ENCODE measurements at places on chromosomes 1 and 21.

DNA sequence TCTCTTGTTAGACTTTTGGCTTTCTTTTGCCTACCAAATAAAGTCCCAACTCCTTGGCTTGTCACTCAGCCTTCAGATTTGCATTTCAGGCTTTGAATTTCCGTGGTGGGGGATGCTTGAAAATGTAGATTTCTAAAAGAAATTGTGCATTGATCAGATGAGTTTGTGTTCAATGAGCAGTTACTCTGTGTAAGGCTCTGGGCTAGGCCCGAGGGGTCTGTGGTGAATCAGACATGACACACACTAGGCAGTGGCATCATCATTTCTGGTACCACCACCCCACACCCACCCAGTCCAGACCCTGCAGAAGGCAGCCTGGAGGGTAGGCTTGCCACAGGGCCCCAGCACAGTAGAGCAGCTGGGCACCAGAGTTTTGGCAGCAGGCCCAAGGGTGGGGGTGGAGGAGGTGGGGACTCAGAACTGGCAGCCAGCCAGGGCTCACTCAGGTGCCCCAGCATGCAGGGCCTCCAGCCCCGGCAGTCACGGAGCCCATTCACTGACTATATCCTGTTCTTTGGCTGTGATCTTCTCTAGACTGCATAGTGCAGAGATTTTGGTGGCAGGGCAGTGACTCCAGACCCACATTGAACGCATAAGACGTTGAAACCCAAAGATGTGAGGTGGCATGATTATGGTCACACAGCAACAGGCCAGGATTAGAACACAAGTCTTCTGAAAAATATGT lies 97.2 kb upstream of the ARTN start:
- peak; percentile 100 for DNase-seq

DNA sequence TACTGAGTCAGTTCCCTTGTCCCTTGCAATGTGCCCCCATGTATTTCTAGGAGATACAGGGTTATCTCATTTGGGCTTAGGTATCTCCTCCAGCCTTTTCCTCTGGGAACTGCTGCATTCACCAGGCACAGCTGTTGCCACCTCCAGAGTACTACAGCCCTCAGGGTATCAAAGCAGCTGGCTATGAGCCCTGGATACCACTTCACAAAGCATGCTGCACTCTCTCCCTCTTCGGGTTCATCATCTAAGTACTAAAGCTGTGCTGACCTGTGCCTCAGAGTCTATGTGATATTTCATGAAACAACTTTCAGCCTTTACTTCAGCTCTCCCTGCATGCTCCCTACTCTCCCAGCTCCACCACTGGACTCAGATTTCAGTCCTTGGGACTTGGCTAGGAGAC lies 62.3 kb downstream of the CCDC185 start:
- no peak for DNase-seq

GRCh38 chr1:156942176-156942575 lies 21.7 kb downstream of the LRRC71 start:
- DNase-seq, result no peak

GRCh38 chr1:155474146-155474545 lies 88.5 kb downstream of the ASH1L start:
- no peak for DNase-seq

- no peak for DNase-seq
Observed at GRCh38 chr21:25568246-25568645, 39.0 kb downstream of the MRPL39 start.

DNA sequence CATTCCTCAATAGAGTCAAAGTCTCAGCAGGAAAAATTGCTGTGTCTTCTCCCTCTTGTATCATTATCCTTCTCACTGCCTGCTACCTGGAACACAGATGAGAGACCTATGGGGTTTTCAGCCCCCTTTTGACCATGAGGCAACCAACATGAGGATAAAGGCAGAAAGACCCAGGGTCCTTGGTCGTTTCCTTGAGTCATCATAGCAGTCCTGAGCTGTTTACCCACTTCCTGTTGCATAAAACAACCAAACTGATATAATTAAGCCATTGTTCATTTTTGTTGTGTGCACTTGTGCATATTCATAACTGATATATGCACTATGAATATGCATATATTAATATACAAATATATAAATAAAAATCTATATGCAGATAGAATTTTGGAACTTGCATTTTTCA lies 188.3 kb upstream of the MAP1LC3C start:
- no peak for DNase-seq

DNA sequence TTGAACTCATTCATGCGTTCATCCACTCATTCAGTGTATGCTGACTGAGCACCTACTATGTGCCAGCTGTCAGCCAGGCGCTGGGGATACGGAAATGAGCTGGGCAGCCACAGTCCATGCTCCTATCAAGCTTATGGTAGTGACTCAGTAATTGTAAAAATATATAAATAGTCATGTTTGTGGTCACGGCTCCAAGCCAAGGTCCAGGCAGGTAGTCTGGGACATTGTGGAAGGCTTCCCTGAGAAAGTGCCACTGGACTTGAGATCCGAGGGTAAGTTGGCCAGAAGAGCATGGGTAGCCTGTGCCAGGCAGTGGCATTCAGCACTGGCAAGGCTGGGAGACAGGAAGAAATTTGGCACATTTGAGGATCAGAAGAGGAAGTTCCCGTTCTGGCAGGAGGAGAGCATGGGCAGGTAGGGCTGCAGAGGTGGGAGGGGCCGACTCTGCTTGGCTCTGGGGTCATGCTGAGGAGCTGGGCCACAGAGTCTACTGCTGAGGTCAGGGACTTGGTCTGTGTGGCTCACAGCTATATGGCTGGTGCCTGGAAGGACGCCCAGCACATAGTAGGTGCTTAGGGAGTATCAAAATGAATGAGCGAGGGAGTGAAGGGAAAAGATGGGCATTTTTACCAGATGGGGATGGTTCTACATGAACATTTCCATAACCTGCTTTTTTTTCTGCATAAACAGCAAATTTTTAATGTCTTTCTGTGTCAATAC lies 6.9 kb downstream of the PTPRF start:
- DNase-seq, result peak; percentile 71

GRCh38 chr1:185834371-185834905 lies 100.2 kb downstream of the HMCN1 start:
- no peak for DNase-seq

DNA sequence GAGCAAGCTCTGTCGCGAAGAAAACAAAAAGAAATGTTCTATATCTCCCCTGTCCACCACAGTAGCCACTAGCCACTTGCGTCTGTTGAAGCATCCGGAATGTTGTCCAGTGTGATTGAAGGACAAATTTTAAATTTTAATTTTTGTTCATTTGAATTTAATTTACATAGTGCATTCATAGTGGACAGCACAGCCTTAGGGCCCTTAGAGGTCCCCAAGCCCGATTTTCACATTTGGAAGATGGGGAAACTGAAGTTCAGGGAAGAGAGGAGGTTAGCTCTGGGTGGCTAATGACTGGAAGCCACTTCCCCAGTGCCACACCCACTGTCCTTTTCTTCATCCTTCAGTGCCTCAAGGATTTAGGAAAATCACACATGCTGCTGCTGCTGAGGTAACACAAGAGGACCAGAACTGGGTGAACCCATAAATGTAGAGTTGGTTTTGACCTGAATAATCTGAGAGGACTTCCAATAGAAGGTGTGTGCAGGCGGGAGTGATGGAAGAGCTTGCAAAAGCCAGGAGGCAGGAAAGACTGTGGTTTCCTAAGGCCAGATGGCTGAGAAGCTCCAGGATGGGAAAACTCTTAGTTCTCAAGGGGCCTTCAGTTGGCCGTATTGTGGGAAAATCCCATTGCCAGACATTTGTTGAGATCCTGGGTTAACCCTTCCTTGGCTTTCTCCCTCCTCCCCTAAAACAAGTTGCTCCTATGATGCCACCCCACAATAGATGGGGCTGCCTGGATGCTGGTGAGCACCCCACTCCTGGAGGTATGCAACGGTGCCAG lies 49.5 kb downstream of the TRIM11 start:
- DNase-seq, result no peak

GRCh38 chr21:24045775-24046215 lies 1561.5 kb downstream of the MRPL39 start:
- DNase-seq, result peak; percentile 17

DNA sequence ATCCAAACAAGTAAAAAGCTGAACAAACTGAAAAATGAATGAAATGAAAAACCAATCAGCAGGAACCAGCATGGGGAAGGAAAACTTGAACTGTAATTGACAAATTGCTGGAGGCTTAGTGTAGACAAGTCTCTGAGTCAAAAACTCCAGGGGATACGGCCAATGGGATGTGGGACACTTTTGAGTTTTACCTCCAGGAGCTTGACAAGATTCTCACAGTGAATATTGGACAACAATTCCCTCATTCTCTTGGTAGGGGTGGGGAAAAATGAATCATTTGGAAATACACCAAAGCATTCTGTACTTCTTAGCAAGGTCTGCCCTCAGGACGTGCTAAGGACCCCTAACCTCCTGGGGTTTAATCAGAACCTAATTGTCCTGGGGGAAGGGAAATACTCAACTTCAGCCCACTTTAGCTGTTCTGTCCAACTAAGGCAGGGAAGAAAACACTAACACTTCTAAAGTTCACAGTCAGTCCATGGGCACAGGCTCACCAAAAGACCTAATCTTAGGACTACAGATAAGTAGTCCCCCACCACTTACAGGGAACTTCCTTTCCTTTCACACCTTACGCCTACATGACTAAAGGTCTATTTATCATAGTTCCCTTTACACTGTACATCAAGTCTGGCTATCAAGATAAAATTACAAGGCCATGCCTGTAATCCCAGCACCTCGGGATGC lies 60.7 kb upstream of the CDC42BPA start:
- DNase-seq, result no peak

DNA sequence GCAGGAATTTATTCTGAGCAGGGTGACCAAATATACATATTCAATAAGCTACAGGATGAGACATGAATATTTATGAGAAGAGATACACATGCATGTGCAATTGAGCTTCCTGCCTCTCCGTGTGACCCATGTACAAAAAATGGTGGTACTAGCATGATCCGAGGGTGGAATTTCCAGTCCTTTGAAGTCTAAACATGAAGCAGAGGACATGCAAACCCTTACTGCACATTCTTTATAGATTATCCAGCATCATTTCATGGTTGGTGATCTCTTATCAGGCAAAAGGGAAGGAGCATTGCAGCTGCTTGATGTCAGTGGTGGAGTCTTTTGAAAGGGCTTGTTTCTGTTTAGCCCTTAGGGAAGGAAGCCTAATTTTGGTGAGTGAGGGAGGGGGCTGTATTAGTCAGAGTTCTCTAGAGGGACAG lies 448.6 kb downstream of the SETD4 start:
- no peak for DNase-seq

DNA sequence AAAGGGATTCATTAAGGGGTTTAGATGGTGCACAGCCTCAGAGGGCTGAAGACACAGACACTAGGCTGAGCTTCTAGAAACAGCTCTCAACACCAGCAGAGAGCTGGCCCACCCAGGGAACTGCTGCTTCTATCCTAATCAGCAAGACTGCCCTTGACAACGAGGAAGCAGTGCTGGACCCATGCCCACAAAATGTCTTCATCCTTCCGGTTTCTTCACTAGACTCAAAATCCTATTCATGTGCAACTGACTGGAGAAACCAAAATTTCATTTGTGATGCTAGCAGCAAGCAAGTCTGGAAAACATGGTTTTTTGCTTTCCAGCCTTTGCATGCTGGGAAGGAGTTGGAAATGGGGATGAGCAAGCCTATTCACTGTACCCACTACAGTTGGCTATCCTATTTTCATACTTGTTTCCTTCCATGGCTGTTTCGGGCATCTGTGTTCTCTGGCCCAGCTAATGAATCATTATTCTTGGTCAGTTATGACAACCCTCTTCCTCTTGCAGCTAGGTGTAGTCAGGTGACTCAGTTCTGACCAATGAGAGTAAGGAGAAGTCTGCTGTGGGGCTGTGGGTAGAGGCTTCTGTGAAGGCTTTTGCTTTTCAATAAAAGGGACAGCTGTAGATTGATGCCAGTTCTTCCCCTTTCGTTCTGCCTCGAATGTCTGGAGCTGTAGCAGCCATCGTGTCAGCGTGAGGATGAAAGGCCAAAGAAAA lies 14.6 kb upstream of the TMEM61 start:
- DNase-seq, result peak; percentile 93

DNA sequence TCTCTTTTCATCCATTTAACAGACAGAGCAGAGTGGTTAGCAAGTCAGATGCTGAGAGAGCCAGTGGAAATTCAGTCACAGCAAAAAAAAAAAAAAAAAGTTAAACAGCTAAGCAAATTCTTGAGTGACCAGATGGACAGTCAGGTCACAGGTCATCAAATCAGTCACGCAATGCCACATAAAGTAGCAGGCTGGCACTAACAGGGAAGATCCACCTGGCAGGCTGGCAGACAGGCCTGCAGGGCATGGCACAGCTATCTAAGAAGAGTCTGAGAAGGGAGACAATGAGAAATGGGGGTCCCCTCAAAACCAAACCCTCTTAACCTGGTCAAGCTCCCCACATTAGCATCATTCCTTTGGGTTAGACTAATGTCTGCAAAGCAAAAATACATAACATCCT lies 371.9 kb downstream of the TTLL7 start:
- DNase-seq, result no peak

GRCh38 chr1:223820971-223821370 lies 24.8 kb downstream of the TP53BP2 start:
- DNase-seq, result no peak

DNA sequence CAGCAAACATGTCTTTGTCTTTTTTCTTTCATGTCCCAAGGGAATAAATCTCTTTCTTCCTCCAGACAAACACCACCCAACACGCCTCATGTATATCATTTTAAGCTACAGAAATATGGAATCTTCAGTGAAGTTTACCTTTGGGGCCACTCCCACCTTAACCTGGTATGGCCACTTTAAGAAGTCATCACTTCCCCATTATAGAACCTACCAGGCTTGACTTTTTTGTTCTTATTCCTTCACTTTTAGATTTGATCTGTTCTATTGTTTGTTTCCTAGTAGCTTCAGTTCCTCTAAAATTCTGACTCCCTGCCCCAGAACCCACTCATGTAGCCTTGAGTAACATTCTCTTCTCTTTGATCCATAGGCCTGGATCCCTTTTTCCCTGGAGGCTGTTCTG lies 226.3 kb downstream of the HLX start:
- no peak for DNase-seq

DNA sequence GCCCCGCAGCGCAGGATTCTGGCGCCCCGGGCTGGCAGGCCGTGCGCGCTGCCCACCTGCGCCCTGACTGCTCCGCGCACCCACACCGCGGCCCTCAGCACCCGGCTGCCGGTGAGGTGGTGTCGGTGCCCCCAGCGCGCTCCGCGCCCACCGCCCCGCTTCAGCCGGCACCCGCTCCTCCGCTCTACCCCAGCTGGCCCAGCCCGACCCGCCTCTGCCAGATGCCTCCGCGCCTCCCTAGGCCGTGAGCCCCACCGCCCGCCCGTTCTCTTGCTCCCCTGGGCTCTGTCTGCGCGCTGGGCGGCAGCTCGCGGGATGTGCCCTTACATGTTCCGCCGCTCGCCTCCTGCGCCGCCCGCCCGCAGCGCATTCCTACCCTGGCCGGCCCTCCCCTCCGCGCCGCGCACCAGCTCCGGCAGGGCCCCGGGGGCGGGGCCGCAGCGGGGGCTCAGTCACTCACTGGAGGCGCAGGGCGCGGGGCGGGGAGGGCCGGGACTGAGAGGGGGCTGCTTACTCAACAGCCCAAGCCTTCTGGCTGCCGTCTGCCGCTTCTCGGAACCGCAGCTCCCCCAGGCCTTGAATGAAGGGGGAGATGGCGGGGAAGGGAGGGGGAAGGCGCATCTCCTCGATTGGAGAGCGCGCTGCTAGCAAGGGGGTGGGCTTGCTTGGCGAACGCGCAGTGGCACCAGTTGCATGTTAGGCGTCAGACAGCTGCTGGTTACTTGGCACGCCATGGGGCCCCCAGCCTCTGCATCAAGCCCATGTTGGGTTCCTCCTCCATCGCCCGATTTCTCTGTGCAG lies at the start of gene PHLDA3:
TSS of gene PHLDA3 (minus strand) at position 345 of the 801 bp plus-strand sequence. CDS start 402 bp downstream, outside the sequence.
- DNase-seq, result peak; percentile 66
